ENCODE measurements at places on chromosomes 2 and 18.

- H3K4me1 ChIP-seq, result peaks cover 13% of the 10 kb centered on the region
- H3K27me3 ChIP-seq, result no peaks in the 10 kb centered on the region
- peaks cover 61% of the 10 kb centered on the region for H3K36me3 ChIP-seq
These were observed 2.4 kb downstream of the CEBPZOS start for GRCh38 chr2:37198681-37199065.

DNA sequence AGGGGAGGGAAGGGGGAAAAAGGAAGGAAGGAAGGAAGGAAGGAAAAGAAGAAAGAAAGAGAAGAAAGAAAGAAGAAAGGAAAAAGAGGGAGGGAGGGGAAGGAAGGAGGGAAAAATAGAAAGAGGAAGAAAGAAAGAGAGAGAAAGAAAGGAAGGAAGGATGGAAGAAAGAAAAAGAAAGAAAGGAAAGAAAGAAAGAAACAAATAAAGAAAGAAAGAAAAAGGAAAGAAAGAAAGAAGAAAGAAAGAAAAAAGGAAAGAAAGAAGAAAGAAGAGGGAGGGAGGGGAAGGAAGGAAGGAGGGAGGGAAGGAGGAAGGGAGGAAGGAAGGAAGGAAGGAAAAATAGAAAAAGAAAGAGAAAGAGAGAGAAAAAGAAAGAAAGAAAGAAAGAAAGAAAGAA lies 315.8 kb upstream of the PIK3C3 start:
- H3K27me3 ChIP-seq, result no peaks in the 10 kb centered on the region
- ATAC-seq, result no peak
- no peak overlapping the region for H3K27ac ChIP-seq
- H3K36me3 ChIP-seq, result no peaks in the 10 kb centered on the region
- no peak overlapping the region for H3K4me3 ChIP-seq

GRCh38 chr18:42839408-42839807 lies 276.1 kb downstream of the RIT2 start:
- H3K36me3 ChIP-seq, result no peaks in the 10 kb centered on the region
- no peak overlapping the region for H3K4me3 ChIP-seq
- no peaks in the 10 kb centered on the region for H3K27me3 ChIP-seq
- ATAC-seq, result no peak
- no peak overlapping the region for H3K27ac ChIP-seq

DNA sequence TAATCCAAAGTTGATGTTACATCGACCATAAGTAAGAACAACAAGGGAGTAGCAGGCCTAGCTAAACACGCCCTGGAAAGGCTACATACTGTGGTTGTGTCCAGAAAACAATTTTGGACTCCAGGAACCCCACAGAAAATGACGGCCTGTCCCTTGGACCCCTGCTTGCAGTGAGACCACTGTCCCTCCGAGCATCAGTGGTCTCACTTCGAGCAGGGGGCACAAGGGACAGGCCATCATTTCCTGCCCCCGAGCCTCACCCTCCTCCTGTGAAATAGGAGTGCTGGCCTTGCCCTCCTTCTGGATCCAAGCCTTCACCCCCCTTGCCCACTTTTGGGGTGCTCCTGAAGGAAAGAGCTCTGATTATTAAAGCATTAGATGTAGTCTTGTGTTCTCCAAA lies 144.4 kb downstream of the CTIF start:
- ATAC-seq, result no peak
- no peak overlapping the region for H3K27ac ChIP-seq
- no peaks in the 10 kb centered on the region for H3K27me3 ChIP-seq
- H3K4me3 ChIP-seq, result no peak overlapping the region
- no peaks in the 10 kb centered on the region for H3K36me3 ChIP-seq
- no peaks in the 10 kb centered on the region for H3K4me1 ChIP-seq

DNA sequence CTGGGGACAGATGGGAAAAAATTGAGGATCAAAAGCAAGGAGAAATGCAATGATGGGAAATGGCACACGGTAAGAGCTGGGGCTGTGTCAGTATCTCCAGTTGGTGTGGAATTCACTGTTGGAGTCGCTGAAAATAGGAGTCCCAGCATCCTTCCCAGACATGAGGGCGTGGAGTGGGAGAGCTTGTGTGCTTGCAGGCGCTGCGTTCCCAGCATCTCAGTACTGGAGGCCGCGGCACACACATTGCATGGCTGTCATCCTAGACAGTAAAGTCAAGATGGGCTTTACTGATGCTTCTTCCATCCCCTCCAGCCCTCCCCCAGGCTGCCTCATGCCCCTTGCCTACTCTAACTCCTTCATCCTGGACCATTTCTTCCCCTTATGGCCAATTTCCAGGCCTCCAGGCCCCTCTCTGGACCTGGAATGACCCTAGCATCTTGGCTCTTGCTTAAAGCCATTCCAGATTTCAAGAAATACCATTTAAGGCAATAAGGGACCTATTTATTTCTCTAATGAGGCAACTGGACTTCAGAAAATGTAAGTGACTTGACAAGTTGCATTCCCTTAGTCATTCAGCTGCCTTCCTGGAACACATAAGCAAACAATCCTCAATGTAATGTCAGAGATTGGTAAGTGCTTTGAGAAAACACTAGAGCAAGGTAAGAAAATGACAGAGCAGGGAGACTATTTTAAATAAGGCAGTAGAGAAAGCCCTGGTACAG lies 70.5 kb upstream of the TTC39C start:
- no peak for ATAC-seq
- no peaks in the 10 kb centered on the region for H3K36me3 ChIP-seq
- H3K27ac ChIP-seq, result no peak overlapping the region
- no peaks in the 10 kb centered on the region for H3K27me3 ChIP-seq
- H3K4me1 ChIP-seq, result peaks cover 17% of the 10 kb centered on the region
- H3K4me3 ChIP-seq, result no peak overlapping the region

DNA sequence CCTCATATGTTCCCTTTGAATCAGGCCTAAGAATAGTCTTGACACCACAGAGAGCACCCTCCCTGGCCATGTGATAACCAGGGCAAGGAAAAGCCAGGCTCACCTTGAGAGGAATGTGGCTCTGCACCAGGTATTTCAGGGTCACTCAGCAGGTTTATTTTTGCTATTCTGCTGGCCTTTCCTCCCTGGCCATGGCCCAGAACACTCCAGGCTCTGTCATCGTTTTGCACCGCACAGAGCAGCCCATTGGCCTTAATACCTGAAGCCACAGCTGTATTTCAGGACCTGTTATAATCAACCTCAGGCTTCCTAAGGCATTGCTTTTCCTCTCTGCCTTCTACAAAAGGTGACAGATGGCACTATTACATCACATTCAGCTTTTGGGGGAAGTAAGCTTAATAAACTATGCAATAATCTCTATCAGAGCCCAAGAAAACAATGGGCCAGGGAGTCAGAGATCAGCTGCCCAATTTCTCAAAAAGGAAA lies 668.3 kb downstream of the IRS1 start:
- no peak overlapping the region for H3K4me3 ChIP-seq
- H3K27me3 ChIP-seq, result peaks cover 14% of the 10 kb centered on the region
- H3K27ac ChIP-seq, result no peak overlapping the region
- ATAC-seq, result no peak
- H3K4me1 ChIP-seq, result no peaks in the 10 kb centered on the region

DNA sequence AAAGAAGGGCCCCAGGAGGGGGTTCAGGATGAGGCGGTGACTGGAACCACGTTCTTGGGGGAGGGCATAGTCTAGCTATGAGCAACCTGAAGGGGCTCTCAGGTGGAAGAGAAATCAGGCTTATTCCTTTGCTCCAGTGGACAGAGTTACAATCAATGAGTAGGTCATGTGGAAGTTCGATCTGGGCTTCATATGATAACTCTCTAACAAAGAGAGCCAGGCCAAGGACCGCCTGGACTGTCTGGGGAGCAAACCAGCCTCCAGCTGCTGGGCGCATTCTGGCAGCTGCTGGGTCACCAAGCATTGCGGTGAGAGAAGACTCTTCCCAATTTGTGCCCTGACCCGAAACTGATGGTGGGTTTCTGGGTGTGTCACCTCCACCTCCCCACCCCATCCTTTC lies 180.3 kb upstream of the SMAD2 start:
- ATAC-seq, result no peak
- no peak overlapping the region for H3K4me3 ChIP-seq
- H3K4me1 ChIP-seq, result no peaks in the 10 kb centered on the region
- no peak overlapping the region for H3K27ac ChIP-seq
- H3K27me3 ChIP-seq, result peaks cover 12% of the 10 kb centered on the region
- no peaks in the 10 kb centered on the region for H3K36me3 ChIP-seq

GRCh38 chr2:74849228-74849892 lies 15.4 kb downstream of the HK2 start:
- peak; percentile 78 for ATAC-seq
- no peaks in the 10 kb centered on the region for H3K27me3 ChIP-seq
- H3K36me3 ChIP-seq, result peaks cover 51% of the 10 kb centered on the region
- H3K27ac ChIP-seq, result peak overlapping the region; percentile 73

- H3K36me3 ChIP-seq, result no peaks in the 10 kb centered on the region
- H3K27me3 ChIP-seq, result no peaks in the 10 kb centered on the region
- ATAC-seq, result peak; percentile 92
- H3K4me1 ChIP-seq, result peaks cover 20% of the 10 kb centered on the region
- H3K4me3 ChIP-seq, result peak overlapping the region; percentile 29
- H3K27ac ChIP-seq, result peak overlapping the region; percentile 49
These were observed 303.8 kb upstream of the TRIB2 start for GRCh38 chr2:12412898-12413305.

DNA sequence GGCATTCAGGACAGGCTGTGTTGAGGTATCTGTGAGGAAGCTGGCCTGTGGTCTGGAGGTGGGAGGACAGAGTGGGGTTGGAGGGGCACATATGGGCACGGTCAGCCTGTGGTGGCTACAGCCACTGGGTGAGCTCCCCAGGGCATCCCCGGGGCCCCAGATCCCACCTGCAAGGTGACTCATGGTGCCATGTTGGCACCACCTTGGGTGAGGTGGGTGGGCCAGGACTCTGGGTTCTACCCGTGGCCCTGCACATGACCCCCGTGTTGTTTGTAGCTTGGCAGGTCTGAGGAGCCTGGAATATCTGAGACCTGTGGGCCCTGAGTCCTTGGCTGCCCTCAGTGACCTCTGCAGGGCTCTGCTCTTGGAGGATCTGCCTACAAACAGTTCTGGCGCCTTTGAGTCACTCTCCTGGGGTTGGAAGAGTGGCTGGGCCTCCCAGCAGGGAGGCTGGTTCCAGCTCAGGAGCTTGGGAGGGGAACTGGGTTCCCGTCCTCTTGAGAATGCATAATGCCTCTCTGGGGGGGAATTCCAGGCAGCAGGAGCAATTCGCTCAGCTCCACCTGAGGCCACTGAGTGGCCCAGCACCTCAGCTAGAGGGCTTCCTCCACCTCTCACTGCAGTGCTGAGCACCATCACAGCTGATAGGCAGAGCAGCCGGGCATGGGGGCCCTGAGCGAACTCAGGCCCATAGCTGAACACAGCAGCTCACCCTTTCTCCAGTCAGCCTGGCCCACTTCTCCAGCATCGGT lies 105.1 kb downstream of the DYSF start:
- no peaks in the 10 kb centered on the region for H3K4me1 ChIP-seq
- H3K4me3 ChIP-seq, result no peak overlapping the region
- no peaks in the 10 kb centered on the region for H3K27me3 ChIP-seq
- ATAC-seq, result no peak

Measured in activated T-helper 17 cell treated with anti-CD3 and anti-CD28 coated beads, Interleukin-2, amount 50 U/mL, for 72 hours (primary cell).